Stimulated activated CD4-positive, alpha-beta T cell treated with anti-CD3 and anti-CD28 coated beads, Interleukin-12 subunit alpha, Interleukin-12 subunit beta, amount 100 ng/mL, for 24 hours (primary cell): ENCODE measurements at places on chromosomes 2 and 18.

DNA sequence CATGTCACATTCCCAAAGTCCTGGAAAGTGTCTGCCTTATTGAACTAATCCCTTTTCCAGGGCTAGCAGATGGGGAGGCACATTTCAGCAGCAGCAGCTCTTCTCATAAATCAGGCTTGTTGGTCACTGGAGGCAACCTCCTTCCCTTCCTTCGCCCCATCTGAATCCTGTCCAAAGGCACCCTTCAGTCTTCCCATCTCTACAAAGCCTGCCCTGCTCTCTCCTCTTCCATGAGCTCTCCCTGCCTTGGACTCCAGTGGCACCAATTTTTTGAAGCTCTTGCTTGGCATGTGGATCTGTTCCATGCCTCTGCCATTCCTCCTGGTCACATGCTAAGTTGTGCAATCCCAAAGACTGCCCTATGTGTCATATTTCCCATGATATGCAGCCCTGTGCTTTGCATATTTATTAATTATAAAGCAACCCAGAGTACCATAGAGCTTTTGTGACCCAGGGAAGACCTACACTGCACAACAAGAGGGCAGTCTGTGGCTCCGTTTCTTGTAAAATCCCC, 70.3 kb downstream of the ANTXR1 start:
- no peak for DNase-seq

DNA sequence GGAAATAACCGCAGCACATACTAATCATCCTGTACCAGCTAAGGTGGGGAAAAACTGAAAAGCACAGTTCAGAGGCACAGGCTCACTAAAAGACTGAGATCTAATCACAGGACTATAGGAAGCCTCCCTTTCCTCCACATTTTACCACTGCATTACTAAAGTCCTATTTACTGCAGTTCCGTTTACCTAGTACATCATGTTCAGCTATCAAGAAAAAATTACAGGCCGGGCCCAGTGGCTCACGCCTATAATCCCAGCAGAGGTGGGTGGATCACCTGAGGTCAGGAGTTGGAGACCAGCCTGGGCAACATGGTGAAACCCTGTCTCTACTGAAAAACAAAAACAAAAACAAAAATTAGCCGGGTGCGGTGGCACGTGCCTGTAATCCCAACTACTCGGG, 11.0 kb upstream of the NBEAL1 start:
- DNase-seq, result no peak

GRCh38 chr2:119645173-119645855, 33.7 kb upstream of the TMEM177 start:
- no peak for DNase-seq

GRCh38 chr18:42069036-42069435, 114.0 kb downstream of the PIK3C3 start:
- no peak for DNase-seq

GRCh38 chr2:227816507-227817294, 3.1 kb downstream of the CCL20 start:
- DNase-seq, result no peak

GRCh38 chr18:7512348-7512747, 54.8 kb upstream of the PTPRM start:
- DNase-seq, result no peak

DNA sequence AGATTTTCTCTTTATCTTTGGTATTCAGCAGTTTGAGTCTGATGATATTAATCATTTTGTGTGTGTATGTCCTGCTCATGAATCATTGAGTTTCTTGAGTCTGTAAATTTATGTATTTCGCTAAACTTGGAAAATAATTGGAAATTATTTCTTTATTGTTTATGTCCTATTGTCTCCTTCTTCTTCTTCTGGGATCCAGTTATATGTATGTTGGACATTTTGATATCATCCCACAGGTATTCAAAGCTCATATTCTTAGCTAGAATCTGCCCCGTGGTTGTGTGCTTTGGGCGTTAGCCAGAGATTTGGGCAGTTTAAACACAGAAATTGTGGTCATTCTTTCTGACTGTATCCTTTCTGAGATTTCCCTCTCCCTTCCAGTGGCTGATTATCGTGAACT, 243.0 kb upstream of the SPRED2 start:
- DNase-seq, result no peak

DNA sequence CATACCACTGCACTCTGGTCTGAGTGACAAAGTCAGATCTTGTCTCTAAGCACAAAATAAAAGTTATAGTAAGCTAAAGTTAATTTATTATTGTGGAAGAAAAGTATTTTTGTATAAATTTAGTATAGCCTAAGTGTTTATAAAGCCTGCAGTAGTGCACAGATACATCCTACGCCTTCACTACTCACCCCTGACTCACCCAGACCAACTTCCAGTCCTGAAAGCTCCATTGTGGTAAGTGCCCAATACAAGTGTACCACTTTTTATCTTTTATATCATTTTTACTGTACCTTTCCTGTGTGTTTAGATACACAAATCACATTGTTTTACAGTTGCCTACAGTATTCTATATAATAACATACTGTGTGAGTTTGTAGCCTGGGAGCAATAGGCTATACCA, 57.5 kb downstream of the UBE2E3 start:
- no peak for DNase-seq

- no peak for DNase-seq
These were observed at the start of gene TEX51 for GRCh38 chr2:126898636-126899035. Gene TEX51 (plus strand): TSS chr2:126898890. CDS start chr2:126898919, 29 bp downstream.

DNA sequence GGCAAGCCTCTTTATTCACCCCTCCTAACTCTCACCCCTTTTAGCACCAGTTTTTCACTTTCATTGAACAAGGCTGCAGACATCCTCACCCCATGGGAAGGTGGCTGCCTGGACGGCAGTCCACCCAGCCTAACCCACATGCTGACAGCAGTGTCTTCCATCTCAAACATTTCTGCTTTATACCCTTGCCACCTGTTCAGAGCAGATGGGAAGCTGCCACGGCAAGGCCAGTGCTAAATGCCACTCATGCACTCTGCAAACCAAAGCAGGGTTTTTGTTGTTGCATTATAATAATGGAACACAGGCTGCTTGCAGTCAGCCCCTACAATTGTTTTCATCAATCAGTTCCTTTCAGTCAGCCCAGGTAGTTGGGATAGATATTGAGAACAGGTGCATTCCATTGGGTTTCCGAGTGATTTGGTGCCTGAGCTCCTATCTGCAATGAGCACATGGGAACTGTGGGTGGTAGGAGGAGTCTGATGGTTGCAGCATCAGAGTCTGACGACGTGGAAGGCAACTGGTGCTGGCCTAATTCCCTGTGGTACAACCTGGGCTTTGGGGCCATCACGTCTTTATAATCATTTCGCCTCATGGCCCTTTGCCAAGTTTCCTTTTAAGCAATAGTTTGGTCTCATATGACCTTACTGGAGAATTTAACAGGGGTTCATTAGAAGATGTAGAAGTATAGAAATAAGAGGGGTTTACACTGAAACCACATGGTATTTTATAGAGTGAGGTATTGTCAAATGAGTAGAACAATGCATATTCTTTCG, 252.5 kb upstream of the SP5 start:
- no peak for DNase-seq

DNA sequence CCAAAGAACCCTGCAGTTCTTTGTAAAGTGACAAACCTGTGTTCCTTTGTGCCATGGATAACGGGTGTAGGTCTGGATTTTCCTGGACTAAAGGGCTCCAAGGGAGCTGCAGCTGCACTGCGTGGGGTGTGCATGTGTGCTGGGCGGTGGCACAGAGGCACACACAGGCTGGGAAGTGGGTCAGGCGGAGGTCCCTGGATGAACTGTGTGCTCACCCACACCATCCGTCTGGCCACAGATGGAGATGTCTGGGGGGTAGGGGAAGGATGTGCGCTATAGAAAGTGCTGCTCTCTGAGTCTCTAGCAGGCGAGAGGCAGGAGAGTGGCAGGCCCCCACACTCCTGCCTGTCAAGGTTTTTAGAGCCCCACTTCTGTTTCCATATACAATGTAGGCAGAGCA, 137.2 kb downstream of the LOXHD1 start:
- DNase-seq, result no peak

- no peak for DNase-seq
These were observed 119.2 kb downstream of the CYP26B1 start for GRCh38 chr2:72028351-72028995.

DNA sequence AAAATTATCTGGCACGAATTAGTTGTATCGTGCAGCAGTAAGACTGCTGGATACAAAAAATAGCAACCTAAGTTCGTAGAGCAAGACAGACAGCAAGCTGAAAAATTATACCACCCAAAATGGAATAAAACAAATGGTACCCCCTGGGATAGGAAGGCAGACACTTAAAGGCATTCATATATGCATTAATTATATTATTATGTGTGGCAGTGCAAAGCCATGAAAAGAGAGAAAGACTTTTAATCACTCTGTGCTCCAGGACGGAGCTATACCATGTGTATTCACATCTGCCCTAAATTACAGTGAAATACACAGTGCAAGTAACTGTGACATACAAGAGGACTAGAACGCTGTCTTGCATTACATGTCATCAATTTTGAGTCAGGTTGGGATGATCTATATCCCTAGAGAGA, 235.9 kb downstream of the GULP1 start:
- DNase-seq, result no peak

DNA sequence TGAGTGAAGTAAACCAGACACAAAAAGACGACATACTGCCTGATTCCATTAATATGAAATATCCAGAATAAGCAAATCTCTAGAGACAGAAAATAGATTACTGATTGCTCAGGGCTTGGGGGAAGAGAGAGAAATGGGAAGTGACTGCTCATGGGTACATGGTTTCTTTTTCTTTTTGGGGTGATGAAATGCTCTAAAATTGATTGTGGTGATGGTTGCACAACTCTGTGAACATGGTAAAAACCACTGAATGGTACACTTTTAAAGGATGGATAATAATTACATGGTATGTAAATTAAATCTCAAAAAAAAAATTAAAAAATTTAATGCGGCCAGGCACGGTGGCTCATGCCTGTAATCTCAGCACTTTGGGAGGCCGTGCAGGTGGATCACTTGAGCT, 39.3 kb downstream of the RPL31 start:
- DNase-seq, result no peak

DNA sequence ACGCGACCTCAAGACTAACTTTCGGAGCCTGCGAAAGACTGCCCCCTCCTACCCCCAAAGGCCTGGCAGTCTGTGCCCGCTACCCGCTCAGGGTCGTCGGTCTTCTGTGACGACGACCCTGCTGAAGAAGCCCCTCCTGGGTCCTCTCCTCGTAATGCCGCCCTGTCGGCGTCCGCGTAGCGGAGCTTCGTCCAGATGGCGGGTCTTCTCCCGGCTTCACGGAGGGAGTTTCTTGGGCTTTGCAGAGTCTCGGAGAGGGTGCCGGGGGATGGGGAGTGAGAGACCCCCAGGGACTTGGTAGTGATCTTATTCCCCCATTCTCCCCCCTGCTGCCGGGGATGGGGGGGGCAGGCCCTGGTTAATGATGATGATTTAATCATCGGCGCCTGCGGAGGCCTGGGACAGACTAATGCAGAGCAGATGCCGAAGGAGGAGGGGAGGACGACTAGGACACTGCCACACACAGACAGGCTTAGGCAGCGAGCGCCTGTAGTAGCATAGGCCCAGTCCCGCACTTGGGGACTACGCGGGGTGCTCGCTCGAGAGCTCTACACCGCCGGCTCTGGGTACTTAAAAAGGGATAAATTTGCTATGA, 528 bp upstream of the PCGF1 start:
- DNase-seq, result no peak

- no peak for DNase-seq
These were observed 231.4 kb downstream of the HAUS1 start for GRCh38 chr18:46335534-46336101.

DNA sequence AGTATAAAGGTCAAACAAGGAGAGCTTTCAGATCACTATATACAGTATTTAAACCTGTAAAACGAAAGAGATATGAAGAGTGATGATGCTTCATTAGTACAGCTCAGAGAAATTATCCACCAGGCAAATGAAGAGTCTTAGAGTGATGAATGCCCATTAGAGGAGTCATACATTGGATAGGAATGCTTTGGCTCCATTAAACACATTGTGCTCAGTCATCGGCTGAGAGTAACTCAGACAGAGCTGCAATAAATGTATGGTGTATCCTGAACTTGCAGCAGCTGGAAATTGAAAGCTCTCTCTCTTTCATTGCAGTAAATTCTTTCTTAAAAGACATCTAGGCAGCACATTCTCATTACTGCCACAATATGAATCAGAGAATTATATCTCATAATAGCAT, 340.8 kb upstream of the SPHKAP start:
- DNase-seq, result no peak

DNA sequence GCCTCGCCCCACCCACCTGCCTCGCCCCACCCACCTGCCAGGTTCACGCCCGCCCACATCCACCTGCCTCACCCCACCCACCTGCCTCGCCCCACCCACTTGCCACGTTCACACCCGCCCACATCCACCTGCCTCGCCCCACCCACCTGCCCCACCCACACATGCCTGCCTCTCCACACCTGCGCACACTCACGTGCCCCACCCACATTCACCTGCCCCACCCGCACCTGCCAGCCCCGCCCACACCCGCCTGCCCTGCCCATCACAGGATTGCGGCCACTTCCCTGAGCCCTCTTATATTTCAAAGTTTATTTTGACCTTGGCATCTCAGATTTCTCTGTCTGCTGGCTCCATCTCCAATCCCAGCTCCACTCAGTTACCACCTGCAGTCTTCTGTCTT, 217.5 kb upstream of the SOX11 start:
- no peak for DNase-seq

- DNase-seq, result no peak
These were observed 43.0 kb upstream of the ZNF804A start for GRCh38 chr2:184555352-184555751.

DNA sequence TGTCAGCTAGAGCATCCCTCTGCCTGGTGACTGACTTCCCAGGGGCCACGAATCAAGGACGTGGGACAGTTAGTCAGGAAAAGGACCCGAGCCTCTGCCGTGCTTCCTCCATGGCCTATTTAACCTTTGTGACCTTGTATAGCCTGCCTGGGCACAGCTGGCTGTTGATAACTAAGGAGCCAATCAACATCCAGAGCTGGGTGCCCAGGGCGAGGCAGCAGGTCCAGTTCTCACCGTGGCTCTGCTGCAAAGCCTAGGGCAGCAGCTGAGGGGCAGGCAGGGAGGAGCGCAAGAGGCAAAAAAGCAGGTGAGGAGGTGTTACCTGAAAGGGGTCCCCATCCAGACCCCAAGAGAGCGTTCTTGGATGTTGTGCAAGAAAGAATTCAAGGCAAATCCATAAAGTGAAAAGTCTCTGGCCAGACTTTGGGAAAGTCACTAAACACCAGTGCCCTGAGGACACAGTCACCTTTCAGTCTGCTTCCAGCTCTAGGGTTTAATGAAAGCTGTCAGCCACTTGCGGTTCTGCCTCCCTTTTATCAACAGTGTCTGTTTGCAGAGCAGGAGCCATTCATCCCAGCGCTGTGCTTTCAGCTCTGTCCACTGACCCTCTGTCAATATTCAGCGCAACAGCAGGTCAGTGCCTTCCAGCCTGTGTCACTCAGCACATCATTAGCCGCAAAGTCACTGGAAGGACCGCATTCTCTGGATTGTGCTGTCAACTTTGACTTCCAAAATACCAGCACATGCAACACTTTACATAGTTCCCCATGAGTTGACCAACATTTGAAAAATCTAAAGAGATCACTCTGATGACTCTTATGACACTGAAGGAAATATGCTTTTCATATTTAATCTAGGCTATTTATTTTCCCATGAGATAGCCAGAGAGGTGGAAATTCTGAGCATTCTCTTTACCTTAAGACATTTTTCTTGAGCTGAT, 38.6 kb upstream of the ASAP2 start:
- DNase-seq, result no peak

GRCh38 chr18:13235421-13235831, 16.9 kb downstream of the LDLRAD4 start:
- DNase-seq, result no peak

- DNase-seq, result no peak
These were observed 39.8 kb downstream of the ADCYAP1 start for GRCh38 chr18:944440-944839.
